Ovary (tissue), 10 donors: ENCODE measurements at places on chromosomes 1 and 21. TPM values are rescaled to one million over a fixed set of nuclear protein-coding genes. Genes with fewer than 3 reads are reported as not detected.

GRCh38 chr1:14345946-14346550 is 252.4 kb upstream of the KAZN start:
- DNase-seq, result no peak
- H3K4me1 ChIP-seq, result no peaks in the 10 kb centered on the region
- H3K4me3 ChIP-seq, result no peak overlapping the region
- H3K27me3 ChIP-seq, result no peaks in the 10 kb centered on the region
- H3K27ac ChIP-seq, result no peak overlapping the region

- H3K4me1 ChIP-seq, result no peaks in the 10 kb centered on the region
- no peak overlapping the region for H3K4me3 ChIP-seq
- H3K27me3 ChIP-seq, result no peaks in the 10 kb centered on the region
- H3K27ac ChIP-seq, result no peak overlapping the region
Observed at GRCh38 chr1:28308750-28309149, 20.1 kb upstream of the MED18 start.

GRCh38 chr1:192010406-192010805 is 147.9 kb upstream of the RGS18 start:
- H3K36me3 ChIP-seq, result no peaks in the 10 kb centered on the region
- DNase-seq, result no peak
- H3K4me3 ChIP-seq, result no peak overlapping the region
- H3K27me3 ChIP-seq, result no peaks in the 10 kb centered on the region
- H3K27ac ChIP-seq, result no peak overlapping the region

DNA sequence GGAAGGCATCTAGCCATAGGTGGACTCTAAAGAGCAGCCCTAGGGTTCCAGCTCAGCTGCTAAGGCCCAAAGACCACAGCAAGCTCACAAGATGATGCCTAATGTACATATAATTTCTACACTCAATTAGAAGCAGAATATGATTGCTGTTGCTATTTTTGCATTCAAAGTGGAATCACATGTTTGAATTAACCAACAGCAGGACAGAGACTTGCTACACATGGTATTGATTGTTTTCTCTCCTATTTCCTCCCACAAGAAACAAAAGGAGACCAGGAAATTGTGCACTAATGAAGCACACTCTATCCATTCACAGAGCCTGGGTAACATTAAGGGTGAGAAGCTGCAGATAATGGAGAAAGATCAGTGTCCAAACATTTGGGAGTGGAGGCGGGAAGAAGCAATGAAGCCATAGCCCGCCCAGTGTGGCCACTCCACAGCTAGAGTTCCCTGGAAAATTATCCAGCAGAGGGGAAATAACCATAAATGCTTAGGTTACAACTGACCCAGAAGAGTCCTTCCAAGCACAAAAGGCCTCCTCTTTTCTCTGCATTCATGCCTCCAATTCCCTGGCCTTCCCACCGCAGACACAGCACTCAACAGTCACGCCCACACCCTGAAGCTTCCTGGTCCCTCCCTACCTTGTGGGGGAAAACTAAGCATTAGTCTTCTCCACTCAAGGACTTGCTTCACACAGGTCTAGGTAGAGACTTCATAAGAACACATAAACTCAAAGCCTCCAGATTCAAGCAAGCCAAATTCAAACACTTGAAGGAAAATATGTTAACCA is 7.5 kb downstream of the CNN3 start:
- DNase-seq, result no peak
- no peak overlapping the region for H3K27ac ChIP-seq
- H3K4me3 ChIP-seq, result no peak overlapping the region
- H3K27me3 ChIP-seq, result no peaks in the 10 kb centered on the region
- peaks cover 37% of the 10 kb centered on the region for H3K4me1 ChIP-seq
- no peaks in the 10 kb centered on the region for H3K36me3 ChIP-seq

- no peak overlapping the region for H3K27ac ChIP-seq
- DNase-seq, result no peak
- no peaks in the 10 kb centered on the region for H3K27me3 ChIP-seq
- no peaks in the 10 kb centered on the region for H3K4me1 ChIP-seq
Observed at GRCh38 chr1:100455478-100456072, 82.4 kb upstream of the GPR88 start.

GRCh38 chr1:231487019-231487418 is 41.5 kb upstream of the TSNAX start:
- no peaks in the 10 kb centered on the region for H3K27me3 ChIP-seq
- no peak for DNase-seq
- H3K27ac ChIP-seq, result no peak overlapping the region
- H3K4me1 ChIP-seq, result no peaks in the 10 kb centered on the region

CHI3L2 gene
- 5.3 TPM for total RNA-seq

MROH9 gene
- total RNA-seq, result 0.07 TPM
